Activated naive CD8-positive, alpha-beta T cell treated with anti-CD3 and anti-CD28 coated beads, Interleukin-2, amount 10 ng/mL, durations not matched to agents 7 days and 5 days (primary cell): ENCODE measurements at places on chromosomes 6 and 20. TPM values are rescaled to one million over a fixed set of nuclear protein-coding genes. Genes with fewer than 3 reads are reported as not detected.

The DEFB113 gene
- total RNA-seq: not detected

The GSTA2 gene
- not detected for total RNA-seq

GRCh38 chr20:21396599-21397340 is 556 bp downstream of the NKX2-4 start:
- DNase-seq: peak; percentile 50

The TNXB gene
- total RNA-seq: 9.2 TPM

The PRDM13 gene
- total RNA-seq: not detected

The PLCB1 gene
- 6.2 TPM for total RNA-seq

The COL9A1 gene
- not detected for total RNA-seq

- no peak for DNase-seq
Measured at GRCh38 chr6:20722455-20722854, 188.2 kb downstream of the CDKAL1 start.

GRCh38 chr20:45372646-45373352 is 5.3 kb downstream of the TP53TG5 start:
- DNase-seq: no peak

DNA sequence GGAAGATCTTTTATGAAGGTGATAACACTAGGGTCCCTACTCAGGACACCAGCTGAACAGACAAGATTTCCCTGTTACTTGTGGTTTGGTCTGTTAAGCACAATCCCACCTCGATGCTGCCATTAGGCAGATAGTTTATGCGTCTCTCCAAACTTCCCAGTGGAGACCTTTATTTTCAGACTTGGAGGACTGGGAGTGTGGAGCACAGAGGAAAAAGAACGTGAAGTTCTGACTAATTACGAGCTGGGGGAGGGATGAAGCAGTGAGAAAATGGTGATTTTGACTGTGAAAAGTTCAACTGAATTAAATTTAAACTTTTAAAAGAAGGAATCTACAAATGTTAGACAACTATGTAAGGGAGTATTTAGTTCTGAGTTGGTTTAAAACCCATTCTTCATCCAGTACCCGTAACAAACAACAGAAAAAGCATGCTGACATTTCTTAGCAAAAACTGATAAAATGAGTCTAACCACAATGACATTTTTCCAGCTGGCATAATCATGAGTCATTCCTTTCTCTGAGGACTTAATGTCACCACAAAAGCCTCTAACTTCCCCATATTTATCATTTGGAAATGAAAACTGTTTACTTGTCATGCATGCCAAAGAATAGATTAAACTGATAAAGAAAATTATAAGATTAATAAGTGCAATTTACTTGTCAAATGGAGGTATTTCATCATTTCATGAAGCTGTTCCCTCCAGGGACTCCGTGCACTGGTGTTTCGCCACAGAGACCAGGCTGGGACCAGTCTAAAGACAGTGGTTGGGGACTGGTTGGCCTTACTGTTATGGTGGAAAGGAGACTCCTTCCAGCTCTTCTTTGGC is 113.3 kb upstream of the SSTR4 start:
- DNase-seq: no peak

- DNase-seq: no peak
Measured at GRCh38 chr6:145327586-145327985, 407.7 kb downstream of the EPM2A start.

- no peak for DNase-seq
Measured at GRCh38 chr20:41078329-41078728, 49.7 kb downstream of the TOP1 start.

DNA sequence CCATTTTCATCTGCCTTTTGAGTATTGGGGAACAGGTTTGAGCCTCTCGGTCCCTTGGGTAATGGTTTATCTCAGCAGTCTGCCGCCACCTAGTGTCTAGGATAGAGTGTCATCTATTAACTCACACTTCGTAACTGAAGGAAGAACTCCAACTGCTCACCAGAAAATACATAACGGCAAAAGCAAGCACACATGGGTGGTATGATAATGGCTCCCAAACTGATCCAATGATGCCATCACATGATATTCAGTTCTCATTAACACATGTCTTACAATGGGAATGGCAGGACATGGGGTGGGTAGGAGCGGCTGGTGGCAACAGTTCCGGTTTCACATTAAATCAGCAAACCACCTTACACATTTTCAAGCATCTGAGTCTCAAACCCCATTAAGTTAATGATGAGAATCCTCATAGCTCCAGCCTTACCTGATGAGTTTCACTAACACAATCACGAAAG is 110.7 kb upstream of the PHACTR1 start:
- no peak for DNase-seq

The TPD52L1 gene
- not detected for total RNA-seq

The LPA gene
- not detected for total RNA-seq

- DNase-seq: no peak
Measured at GRCh38 chr6:135236319-135236718, 55.2 kb downstream of the MYB start.
